ENCODE measurements at places on chromosomes 4 and X.

DNA sequence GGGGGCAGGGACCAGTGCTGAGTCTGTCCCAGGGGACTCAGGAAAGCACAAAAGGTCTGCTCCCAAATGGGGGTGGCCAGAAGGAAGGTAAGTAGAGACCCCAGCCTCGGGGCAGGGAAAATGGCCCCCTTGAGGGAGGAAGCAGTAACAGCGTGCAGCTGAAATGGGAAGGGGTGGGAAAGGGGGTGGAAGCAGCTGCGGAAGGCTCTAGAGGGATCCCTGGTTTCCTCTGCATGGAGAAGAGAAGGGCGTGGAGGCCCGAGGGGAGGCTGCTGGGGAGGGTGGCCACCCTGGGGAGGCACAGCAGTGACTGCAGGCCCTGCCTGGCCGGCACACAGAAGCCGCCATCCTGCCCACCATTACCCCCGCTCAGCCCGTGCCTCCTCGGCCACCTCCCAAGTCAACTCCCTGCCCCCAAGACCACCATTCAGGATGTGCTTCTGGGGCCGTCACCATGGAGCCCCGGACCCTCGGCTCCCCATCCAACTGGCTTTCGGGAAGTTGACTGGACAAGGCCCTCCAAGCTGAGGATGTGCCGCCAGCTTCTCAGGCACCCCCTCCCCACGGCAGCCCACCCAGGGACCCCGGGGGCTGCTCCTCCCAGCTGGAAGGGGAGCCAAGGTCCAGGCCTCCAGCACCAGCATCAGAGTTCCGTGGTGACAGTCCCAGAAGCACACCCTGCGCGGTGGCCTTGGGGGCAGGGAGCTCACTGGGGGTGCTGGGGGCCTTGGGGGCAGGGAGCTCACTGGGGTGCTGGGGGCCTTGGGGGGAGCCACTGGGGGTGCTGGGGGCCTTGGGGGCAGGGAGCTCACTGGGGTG, 23.6 kb downstream of the CFAP99 start:
- DNase-seq, result no peak

DNA sequence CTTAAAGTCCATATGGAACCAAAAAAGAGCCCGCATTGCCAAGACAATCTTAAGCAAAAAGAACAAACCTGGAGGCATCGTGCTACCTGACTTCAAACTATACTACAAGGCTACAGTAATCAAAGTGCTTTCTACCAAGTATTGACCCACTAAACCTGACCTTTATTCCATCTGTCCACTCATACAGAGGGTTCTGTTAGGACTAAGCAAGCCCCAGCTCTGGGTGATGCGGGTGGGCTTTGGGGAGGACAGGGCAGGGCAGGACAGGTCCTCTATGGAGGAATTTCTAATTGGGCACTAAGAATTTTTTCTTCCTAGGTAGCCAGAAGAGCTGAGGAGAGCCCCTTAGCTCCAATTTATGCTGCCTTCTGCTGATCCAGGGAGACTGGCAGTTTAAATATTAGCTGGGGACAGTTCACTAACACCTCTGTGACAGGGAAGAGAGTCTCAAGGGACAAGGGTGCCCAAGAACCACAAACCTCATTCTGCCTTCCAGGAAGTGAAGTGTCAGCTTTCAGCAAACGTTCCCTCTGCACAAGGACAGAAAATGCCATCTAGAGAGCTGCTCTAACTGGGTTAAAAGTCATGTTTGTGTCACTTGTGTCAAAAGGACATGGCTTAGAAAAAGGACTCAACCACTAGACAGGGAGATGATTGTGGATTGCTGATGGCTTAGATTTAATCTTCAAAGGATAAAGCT, 143.2 kb downstream of the KIT start:
- no peak for DNase-seq

GRCh38 chr4:108210989-108211835, 42.5 kb upstream of the LEF1 start:
- DNase-seq, result no peak

- DNase-seq, result no peak
These were observed 15.6 kb upstream of the MAOA start for GRCh38 chrX:43640482-43640881.

GRCh38 chr4:14865804-14866203, 136.5 kb upstream of the CPEB2 start:
- no peak for DNase-seq

DNA sequence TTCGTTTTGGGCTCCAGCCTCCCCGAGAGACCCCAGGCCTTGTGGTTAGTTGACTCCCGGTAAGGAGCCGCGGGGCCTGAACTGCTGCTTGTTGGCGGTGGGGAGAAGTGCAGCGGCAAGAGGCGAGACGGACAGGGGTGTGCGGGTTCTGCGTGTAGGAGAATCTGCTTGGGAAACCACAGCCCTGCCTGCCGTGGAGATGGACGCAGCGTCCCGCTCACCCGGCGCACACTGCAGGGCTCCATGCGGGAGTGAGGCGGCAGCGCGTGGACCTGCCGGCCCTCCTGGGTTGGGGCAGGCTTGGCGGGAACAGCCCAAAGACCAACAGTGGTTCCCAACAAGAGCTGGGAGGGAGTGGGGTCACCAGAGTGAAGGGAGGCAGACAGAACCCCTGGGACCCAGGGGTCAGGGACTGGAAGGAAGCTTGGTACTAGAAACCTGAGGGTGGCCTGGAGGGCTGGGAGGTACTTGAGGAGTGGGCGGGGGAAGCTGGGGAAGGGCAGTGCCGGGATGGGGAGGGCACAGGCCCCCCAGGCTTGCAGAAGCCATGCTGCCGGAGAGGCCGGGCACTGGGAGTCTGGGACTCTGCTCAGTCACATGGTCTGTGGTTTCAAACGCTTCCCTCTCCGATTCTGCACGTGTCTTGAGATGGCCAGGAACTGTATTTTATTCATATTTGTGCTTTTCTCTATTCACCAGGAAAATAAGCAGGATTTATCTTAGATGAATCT, 70.8 kb downstream of the RGS12 start:
- no peak for DNase-seq

GRCh38 chrX:11197671-11198070, 86.5 kb downstream of the HCCS start:
- DNase-seq, result no peak

DNA sequence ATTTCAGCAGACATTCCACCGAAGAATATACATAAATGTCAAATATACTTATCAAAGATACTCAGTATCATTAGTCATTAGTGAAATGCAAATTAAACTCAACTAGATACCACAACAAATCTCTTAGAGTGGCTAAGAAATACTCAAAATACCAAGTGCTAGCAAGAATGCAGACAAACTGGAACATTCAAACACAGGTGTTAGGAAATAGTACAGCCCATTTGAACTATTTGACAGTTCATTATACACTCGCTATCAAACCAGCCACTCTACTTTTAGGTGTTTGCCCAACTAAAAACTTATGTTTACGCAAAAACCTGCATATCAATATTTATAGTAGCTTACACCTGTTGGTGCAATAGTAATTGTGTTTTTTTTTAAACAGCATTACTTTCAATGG, 8.8 kb downstream of the ADAM29 start:
- peak; percentile 32 for DNase-seq

Data from GM12865 (cell line).